ENCODE measurements at places on chromosomes 5 and 9. TPM values are rescaled to one million over a fixed set of nuclear protein-coding genes. Genes with fewer than 3 reads are reported as not detected.

GRCh38 chr9:27541740-27542139 is 12.1 kb upstream of the MOB3B start:
- DNase-seq = no peak

DNA sequence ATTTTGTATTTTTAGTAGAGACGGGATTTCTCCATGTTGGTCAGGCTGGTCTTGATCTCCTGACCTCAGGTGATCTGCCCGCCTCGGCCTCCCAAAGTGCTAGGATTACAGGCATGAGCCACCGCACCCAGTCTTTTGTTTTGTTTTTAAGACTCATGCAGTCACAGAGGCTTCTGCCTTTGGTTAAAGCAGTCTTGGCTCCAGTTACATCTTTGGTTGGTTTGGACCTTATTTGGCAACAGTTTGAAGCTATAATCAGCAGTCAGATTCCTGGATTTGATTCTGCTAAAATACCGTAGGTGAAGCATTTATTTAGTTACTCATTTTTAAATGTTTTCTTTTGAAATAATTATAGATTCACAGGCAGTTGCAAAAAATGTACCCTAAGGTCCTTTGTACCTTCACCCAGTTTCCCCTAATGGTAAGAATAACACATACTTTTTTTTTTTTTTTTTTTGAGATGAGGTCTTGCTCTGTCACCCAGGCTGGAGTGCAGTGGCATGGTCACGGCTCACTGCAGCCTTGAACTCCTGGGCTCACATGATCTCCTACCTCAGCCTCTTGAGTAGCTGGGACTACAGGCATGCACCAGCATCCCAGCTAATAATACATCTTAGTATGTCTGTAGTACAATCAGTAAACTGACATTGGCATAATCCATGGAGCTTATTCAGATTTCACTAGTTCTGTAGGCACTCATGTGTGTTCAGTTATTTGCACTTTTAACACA is 15.7 kb downstream of the USP20 start:
- no peak for DNase-seq

DNA sequence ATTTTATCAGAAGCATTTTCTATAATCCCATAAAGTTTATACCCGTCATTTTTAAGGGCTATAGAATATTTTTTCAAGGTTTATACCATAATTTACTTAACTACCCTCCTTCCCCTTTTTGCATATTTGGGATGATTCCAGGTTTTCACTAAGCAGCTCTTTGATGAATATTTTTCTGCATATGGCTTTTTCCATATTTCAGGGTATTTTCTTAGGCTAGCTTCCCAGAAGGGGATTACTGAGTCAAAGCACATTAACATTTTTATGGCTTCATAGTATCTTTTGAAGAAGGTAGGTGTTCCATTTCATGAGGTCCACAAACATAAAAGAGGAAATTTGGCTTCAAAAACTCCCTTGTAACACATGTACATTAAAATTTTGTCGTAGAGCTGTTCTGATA is 14.6 kb upstream of the COL15A1 start:
- no peak for DNase-seq

DNA sequence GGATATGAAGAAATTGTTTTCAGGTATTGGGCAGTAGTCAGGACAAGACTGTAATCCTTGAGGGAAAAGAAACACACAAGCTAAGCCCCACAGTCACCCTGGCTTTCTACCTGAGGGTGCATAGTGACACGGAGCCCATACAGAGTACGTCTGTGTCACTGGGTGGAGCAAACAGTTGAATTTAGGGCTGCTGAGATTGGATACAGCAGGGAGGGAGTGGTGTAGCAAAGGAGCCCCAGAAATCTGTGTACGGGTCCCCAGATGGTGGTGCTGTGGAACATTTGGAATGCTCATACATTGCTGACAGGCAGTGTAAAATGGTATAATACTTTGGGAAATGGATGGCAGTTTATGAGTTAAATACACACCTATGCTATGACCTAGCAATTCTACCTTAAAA is 5.1 kb downstream of the TRMT10B start:
- no peak for DNase-seq

DNA sequence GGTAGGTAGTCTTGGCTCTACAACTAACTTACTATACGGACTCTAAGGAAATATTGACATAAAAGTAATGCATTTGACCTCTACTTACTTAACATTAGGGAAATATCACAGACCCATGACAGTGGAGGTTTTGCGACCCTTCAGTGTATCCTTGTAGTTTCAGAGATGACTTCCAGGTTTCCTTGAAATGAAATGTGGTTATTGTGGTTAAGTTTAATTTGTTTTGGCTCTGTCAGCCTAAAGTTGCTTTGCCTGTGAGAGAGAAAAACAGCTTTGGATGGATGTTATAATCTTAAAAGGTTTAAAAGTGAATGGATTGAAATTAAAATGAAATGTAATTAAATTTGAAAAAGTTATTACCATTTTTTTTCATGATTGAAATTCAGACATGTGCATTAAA is 42.9 kb downstream of the LRRTM2 start:
- no peak for DNase-seq

GRCh38 chr9:69168709-69169217 is 5.3 kb upstream of the TJP2 start:
- DNase-seq = peak; percentile 37

DNA sequence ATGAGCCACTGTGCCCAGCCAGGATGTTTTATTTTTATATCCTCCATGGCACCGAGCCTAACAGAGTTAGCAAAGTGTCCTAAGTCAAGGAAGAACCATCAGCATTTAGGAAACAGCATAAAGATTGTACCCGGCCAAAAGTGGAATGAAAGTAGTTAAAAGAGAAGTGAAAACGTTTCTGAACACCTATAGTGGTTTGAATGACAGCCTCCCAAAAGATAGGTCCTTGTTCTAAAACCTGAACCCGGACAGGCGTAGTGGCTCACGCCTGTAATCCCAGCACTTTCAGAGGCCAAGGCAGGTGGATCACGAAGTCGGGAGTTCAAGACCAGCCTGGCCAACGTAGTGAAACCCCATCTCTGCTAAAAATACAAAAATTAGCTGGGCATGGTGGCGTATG is 37.4 kb downstream of the ZFAND5 start:
- no peak for DNase-seq

- no peak for DNase-seq
Measured at GRCh38 chr9:87425202-87425601, 72.5 kb upstream of the DAPK1 start.

GRCh38 chr5:77563475-77563874 is 71.4 kb upstream of the WDR41 start:
- no peak for DNase-seq

GRCh38 chr9:95494022-95494415 is 22.8 kb downstream of the PTCH1 start:
- DNase-seq = no peak

DNA sequence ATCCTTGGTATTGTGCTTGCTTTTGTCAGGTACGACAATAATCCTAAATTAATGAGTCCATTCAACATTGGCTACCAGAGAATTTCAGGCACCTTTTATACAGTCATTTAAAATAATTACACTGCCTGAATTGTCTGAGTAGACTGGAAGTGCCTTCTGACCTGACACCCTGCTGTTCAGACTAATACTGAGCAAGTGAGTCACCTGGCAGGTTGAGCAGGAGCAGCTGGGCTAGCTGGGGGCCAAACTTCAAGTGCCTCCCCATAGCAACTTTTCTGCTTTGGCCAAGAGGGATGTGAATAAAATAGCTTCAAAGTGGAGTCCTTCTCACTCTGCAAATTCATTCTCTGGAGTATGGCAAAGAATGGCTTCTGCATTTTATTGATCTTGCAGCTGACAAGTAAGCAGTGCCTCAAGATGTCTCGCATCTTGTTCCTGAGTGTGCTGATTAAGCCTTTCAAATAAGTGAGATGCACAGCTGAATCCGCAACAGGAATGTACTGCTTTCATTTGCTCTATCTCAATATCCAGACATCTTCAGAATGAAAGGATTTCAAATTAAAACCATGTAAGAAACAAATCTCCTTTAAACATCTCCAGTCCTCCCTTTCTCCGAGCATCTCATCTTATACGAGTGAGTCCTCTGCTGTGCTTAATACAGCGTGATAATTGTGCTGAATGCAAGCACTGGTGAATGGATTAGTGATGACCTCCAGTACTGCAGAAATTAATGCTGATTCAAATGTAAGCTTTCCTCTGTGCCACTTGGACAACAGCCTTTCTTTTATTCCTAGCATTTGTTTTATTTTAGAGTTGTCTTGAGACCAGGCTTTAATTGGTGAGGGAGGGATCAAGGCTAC is 271.2 kb downstream of the EDIL3 start:
- DNase-seq = no peak

GRCh38 chr9:77648234-77649108 is at the start of gene GNA14:
Gene GNA14, minus strand, starts transcription at chr9:77648322. Its CDS starts 529 bp downstream, at chr9:77647793.
- DNase-seq = peak; percentile 14

- DNase-seq = no peak
Measured at GRCh38 chr5:154967421-154968024, 26.6 kb downstream of the MRPL22 start.

- no peak for DNase-seq
Measured at GRCh38 chr9:26310294-26310693, 582.3 kb downstream of the CAAP1 start.

DNA sequence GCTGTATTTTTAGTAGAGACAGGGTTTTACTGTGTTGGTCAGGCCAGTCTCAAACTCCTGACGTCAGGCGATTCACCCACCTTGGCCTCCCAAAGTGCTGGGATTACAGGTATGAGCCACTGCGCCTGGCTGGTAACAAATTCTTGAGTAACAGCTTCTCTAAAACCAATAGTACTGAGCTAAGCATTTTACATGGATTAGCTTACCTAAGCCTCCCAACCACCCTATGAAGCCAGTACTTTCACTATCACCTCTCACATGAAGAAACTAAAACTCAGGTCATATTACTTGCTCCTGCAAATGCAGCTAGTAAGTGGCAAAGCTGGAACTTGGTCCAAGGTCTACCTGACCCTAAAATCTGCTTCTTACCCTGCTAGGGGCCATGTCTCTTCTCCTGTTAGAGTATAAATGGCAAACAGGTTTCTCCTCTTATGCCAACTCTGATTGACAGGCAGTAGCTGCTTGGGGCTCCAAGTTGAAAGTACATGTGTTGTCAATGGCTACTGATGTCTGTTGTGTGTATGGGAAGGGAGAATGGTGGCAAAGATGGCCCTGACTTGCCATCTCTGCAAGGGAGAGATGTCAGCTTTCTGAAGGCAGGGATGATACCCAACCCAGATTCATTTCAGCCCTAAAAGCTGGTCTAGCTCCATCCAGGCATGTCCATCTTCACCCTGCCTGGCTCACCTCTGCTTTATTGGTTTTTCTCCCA is 4.0 kb downstream of the PHF19 start:
- no peak for DNase-seq

DNA sequence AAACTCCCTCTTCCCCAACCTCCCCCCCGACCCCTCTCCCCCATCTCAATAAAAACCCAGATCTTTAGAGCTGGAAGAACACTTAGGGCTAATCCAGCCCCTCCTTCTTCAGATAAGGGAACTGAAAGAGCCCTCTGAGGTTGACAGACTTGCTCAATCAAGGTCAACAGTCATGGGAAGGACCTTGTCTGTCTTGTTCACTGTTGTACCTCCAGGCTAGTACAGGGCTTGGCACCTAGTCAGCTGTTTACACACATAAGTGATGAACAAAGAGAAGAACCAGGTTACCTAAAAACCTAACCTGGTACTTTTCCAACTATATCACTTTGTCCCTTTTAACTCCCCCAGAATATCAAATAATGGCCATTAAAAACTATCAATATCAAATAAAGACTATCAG is 2.4 kb downstream of the TTC39B start:
- DNase-seq = no peak

GRCh38 chr5:167934551-167934971 is 356.9 kb upstream of the WWC1 start:
- DNase-seq = no peak

DNA sequence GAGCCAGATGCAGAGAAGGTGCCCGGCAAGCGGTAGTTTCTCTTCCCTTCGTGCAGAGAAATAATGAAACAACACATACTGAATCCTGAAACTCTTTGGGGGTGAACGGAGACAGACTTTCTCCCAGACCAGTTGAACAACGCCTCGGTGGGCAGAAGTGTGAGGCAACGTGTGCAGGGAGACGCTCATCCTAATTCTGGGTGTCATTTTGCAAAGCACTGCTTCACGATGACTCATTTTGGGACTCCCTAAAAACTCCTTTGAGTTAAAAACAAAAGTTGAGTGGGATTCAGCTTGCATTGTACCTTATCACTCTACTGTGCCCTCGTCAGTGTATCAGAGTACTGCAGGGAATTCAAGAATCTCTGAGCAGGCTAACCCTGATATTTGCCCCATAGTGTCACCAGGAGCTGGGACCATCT is 3.5 kb upstream of the NEK6 start:
- peak; percentile 60 for DNase-seq

DNA sequence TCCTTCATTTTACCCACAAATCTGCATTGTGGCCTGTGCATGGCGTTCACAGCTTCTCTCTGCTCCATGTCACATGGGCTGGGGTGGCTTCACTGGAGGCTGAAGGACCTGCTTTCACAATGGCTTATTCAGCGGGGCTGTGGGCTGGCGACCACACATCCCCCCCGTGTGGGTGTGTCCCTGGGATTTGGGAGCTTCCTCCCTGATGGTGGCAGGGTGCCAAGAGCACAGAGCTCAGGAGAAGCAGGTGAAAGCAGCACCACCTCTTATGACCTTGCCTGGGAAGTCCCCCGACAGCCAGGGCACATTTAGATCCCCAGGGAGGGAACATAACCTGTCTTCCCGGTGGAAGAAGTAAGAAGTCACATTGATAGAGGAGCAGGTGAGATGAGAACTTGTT is 5.0 kb upstream of the MED10 start:
- no peak for DNase-seq

DNA sequence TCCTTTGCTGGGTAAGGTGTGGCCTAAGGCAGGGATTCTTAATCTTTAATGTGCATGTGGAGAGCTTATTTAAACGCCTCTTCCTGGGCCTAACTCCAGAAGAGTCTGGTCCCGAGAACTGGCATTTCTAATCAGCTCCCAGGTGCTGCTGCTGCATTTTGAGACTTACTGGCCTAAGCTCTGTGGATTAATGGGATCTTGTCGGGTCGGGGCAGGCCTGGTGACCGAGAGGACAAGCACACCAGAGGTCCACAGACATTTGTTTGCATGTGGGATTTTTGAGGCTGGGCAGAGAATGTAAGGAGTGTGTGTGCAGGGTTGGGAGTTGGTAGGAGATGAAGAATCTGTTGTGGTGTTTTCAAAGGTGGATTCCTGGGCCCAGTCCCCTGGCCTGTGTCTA is 95.0 kb upstream of the DAP start:
- DNase-seq = no peak

DNA sequence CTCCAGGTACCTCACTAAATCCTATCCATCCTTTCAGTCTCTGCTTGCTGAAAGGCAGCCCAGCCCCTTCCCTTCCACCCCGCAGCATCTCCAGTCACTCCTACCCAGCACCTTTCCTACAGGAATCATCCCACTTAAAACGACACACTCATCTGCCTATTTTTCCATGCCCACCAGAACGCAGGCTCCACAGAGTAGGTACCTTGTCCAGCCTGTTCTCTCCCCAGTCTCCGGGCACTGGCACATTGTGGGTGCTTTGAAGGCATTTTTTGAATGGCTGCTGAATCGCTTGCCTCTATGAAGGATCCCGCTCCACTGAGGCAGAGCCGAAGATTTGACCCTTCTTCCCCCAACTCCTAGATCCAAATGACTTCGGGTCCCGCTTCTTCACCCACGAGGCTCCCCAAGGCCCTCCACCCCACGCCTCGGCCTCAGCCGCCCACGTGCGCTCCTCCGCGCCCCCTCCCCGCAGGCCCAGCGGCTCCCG is 15.6 kb downstream of the LHX6 start:
- DNase-seq = no peak

PIP5KL1 gene
- 3.2 TPM for total RNA-seq

PCDHGA6 gene
- 0.08 TPM for total RNA-seq

NAIP gene
- 0.70 TPM for total RNA-seq

ANKRD34B gene
- total RNA-seq = not detected

ZNF483 gene
- 1.5 TPM for total RNA-seq

GMCL2 gene
- not detected for total RNA-seq

SPATA31C1 gene
- not detected for total RNA-seq

SSBP2 gene
- 8.9 TPM for total RNA-seq

TLN1 gene
- total RNA-seq = 158 TPM

All from activated naive CD8-positive, alpha-beta T cell treated with anti-CD3 and anti-CD28 coated beads for 36 hours (primary cell).